ENCODE measurements at places on chromosomes 16 and 17.

GRCh38 chr17:27575096-27575911, 55.7 kb upstream of the LGALS9 start:
- DNase-seq: no peak

- no peak for DNase-seq
Measured at GRCh38 chr17:52751051-52751450, 592.5 kb upstream of the CA10 start.

DNA sequence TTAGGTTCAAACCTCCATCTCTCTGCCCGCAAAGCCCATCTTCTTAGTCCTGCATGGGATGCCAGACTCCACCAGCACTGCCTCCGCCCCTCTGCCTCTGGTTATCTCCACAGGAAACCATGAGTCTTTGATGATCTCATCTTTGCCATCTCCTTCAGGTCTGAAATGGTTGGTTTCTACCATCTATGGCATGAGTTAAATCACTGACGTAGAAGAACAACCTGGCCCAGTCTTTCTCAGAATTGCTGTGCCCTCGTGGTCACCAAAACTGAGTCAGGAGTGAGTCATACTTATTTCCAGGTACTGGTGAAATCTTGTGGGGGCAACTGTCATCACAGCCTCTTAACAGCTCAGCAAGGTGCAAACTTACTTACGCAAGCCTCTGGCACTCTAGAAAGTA, 468.7 kb upstream of the C16orf82 start:
- no peak for DNase-seq

GRCh38 chr16:74726716-74727115, 26.1 kb upstream of the MLKL start:
- DNase-seq: no peak

DNA sequence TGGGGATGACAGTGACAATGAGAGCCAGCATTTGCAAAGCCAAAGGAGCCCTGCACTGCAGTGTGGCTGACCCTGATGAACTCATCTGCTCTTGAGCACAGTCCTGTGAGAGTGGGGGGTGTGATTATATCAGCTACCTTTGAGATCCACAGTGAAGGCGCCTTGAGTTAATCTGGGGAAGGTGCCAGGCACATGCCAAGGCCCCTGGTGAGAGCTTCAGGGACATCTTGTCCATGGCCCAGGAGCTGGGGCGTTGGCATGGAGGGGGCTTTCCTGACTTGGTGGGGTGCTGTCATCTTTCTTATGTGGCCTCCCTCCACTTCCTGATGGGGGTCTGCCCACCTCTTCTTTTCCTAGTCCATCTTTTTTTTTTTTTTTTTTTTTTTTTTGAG, 86.5 kb downstream of the SNX29 start:
- no peak for DNase-seq

DNA sequence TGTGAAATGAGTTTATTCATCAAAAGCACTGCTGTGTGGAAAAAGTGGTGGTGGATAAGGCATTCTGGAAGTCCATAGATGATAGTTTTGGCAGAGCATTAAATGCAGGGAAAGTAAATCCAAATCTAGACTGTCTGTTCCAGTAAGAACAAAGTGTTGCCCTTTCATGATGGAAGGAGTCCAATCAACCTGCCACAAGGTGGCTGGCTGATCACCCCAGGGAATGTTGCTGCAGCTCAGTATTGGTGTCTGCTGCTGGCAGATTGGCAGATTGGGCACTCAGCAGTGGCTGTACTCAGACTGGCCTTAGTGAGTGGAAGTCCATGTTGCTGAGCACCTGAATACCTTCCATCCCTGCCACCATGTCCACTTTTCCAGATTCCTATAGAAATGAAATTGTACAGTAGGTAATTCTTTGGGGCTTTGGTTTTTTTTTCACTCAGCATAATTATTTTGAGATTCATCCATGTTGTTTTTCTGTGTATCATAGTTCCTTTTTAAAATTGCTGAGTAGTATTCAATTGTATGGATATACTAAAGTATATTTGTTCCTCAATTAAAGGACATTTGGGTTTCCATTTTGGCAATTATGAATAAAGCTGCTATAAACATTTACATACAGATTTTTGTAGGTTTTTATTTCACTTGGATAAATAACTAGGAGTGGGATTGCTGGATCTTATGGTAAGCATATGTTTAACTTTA, 14.3 kb downstream of the DYNLL2 start:
- no peak for DNase-seq

DNA sequence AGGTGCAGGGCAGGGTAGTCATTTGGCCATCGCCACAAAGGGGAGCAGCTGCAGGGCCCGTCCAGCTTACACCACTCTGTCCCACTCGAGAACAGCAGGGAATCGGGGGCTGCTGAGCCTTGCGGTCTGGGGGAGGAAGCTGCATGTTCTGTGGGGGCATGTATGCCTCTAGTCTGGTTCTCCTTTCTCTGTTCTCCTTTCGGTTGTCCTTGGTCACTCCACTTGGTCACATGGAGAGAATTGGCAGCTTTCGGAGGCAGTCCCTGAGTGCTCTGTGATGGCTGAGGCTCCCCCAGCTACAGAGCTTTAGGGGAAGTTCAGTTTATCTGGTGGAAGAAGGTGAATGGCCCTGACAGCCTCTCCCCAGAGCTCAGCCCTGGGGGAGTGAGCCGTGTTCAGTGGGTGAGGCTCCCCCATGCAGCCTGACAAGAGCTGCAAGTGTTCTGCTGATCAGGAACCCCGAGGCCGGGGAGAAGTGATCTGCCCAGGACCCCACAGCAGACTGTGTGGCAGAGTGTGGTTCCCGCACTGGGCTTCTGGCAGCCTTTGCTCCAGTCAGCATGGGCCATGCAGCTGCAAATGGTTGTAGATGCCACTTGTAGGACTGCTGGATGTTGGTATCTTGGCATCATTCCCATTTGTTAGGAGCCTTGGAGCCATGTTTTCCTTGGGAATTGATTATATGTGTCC, 22.3 kb upstream of the SMPD3 start:
- DNase-seq: no peak

GRCh38 chr16:25135254-25135878, 23.8 kb downstream of the LCMT1 start:
- peak; percentile 65 for DNase-seq

DNA sequence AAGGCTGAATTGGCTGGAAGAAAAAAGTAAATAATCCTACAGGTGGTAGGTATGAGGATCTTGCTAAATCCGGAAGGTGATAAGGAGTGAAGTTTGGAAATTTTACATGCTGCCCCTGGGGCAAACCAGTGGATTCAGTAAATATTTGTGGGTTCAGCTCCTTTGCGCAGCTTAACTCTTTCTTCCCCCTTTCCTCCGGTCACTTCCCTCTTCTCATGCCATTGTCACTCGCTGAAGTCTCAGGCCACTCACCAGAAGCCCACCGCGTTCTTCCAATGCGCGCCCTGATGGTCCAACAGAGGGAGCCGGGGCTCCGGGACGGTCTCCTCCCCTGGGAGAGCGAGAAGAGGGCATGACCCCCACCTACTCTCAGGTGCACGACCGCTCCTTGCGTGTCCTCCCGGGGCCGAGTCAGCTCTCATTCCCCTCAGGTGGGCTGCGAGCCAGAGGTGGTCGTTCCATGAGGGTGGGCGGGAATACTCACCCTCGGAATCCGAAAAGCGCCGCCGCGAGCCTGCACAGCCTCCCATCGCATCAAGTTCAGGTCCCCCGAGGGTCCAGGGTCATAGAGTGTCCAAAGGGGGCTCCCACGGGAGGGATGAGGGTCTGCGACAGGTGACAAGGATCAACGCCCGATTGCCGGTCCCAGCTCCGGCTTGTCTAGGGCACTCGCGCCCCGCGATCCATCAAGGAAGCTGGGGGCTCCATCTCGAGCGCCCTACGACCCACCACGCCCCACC, 474 bp downstream of the CLN3 start:
- DNase-seq: no peak

- DNase-seq: no peak
Measured at GRCh38 chr16:25213709-25214397, 2.9 kb upstream of the AQP8 start.

- DNase-seq: no peak
Measured at GRCh38 chr16:55091213-55091870, 160.7 kb downstream of the IRX5 start.

- no peak for DNase-seq
Measured at GRCh38 chr16:85491058-85491771, 121.9 kb upstream of the GSE1 start.

DNA sequence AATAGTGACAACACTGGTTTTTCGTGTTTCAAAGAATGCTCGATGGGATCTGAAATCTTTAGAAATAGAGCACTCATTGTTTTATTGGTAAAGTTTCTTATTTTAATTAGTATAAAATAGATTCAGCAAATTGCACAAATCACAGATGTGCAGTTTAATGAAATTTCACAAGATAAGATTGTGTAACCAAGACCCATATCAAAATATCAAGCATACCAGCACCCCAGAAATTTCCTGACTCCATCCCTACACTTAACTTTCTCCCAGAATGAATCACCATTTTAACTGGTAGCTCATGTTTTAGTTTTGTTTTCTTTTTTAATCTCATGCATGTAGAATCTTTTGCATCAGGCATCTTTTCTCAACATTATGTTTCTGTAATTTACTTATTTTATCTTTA, 185.9 kb downstream of the KCNJ2 start:
- peak; percentile 23 for DNase-seq

- no peak for DNase-seq
Measured at GRCh38 chr16:88202207-88202745, 180.5 kb upstream of the ZNF469 start.

DNA sequence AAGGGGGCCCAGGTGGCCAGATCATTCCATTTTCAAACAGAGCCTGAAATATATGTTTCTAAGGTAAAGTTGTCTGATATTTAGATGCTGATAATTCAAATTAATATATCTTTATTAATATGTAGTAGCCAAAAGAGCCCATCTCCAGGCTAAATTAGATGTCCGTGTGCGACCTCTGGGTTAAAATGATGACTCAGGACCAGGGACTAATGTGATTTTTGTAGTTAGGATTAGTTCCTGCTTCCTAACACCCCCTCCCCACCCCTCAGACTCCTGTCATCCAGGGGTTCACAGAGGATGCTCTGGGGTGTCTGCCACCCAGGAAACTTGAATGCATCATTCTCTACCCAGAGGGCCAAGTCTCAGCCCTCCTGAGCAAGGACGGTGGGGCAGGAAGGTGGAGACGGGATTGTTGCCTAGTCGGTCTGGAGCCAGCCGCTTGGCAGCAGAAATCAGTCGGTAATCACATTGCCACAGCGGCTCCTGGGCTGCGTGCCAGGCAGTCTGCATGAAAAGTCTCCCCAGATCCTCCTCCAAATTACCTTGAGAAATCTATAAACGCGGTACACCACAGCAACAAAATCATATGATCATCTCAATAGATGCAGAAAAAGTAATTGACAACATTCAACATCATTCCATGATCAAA, 29.8 kb downstream of the CNGB1 start:
- DNase-seq: no peak

GRCh38 chr16:46932802-46933201, 40.7 kb downstream of the DNAJA2 start:
- no peak for DNase-seq

- DNase-seq: peak; percentile 73
Measured at GRCh38 chr16:67666559-67667452, at the start of the genes C16orf86 and ENKD1. Gene C16orf86, plus strand, starts transcription at chr16:67666814. Its CDS starts 157 bp downstream, at chr16:67666971. Gene ENKD1, minus strand, starts transcription at chr16:67666750. Its CDS starts 308 bp downstream, at chr16:67666442.

DNA sequence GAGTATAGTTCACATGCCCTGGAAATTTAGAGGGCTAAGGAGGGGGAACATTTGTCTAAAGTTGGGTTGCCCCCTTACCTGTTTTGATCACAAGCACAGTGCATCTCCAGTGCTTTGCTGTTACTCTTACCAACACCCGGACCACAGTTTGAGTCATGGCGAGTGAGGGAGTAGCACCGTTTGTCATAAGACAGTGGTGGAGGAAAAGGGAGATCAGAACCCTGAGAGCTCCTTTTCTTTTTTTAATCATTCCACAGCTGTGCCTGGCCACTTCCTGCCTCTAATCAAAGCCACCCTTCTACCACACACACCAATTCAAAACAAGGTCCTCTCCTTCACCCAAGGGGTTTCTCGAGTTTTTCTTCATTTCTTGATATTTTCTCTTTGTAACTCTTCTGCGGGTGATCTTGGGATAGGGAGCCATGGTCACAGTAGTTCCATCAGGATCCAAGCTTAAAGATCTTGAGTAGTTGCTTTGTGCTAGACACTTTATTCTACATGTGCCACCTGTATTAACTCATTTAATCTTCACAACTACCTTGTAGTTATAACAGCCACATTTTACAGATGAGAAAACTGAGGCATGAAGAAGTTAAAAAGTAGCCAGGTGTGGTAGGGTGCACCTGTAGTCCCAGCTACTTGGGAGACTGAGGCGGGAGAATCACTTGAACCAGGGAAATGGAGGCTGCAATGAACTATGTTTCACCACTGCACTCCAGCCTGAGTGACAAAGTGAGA, 5.0 kb upstream of the MYL4 start:
- DNase-seq: peak; percentile 66

DNA sequence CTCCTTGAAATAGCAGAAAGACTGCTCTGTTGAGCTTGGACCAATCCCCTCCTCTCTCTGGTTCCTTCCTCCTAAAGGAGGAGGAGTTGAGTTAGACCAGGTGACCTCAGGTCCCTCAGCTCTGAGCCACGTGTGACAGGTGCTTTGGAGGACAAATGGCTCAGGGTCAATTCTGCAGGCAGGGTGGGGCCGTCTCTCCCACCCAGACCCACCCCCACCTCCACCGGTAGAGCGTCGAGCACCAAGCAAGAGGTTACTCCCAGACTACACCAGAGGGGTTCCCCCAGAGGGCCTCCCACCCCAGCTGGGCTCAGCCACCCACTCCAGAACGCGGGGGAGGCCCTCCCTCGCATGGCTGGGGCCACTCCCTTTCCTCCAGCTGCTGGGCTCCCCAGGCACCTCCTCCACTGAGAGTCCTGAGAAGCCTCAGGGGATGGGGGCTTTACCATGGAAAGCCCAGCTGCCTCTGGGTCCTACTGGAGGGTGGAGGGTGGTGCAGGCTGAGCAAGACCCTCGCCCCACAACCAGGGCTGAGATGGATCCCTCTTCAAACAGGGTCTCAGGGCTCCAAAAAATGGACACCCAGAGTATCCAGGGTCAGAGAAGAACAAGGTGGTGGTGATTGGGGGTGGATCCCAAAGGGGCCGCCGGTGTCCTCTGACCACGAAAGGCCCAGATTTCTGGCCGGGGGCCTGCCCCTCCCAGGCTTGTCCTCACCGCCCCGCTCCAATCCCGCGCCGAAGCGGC, 7.6 kb downstream of the MYO1C start:
- peak; percentile 32 for DNase-seq

DNA sequence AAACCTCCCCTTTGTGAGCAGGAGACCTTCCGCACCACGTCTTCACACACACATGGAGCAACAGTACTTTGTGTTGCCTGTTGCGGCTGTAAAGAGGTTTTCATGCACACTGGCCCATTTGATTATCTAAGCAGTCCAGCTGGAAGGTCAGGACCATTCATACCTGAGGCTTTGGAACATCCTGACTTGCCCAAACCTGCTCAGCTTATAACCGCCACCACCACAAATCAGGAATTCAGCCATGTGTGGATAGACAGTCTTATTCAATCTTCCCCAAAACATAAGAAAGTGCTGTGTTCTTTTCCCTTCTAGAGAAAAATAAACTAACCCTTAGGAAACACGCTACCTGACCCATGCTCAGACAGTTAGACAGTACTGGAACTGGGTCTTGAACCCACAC, 81.6 kb upstream of the XYLT1 start:
- no peak for DNase-seq

- no peak for DNase-seq
Measured at GRCh38 chr17:60095381-60095780, 16.7 kb upstream of the HEATR6 start.

Data from HCEC 1CT (cell line).